Astrocyte (in vitro differentiated cells and primary cell): ENCODE measurements at places on chromosomes 1 and 21. TPM values are rescaled to one million over a fixed set of nuclear protein-coding genes. Genes with fewer than 3 reads are reported as not detected.

Gene AGT
- 1.2 and 3.0 TPM in 2 replicates for total RNA-seq

Gene PIK3C2B
- 17.9 and 19.3 TPM in 2 replicates for total RNA-seq

DNA sequence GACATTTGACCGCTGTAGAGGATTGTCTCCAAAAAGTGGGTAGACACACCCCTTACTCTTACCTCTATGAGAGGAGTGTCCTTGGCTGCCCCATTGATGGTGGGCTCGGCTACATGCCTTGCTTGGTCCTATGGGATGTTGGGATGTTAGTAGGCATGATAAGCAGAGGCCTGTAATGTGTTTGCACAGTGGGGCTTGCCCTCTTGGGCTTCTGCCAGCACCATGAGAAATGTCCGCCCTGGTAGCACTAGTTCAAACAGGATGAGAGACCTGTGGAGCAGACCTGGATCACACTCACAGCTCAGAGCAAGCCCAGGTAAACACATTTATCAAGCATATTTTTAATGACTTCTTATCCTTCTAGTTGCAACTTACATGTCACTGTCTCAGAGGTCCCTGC, 54.2 kb downstream of the SH3GLB1 start:
- H3K27me3 ChIP-seq: peaks cover 4% of the 10 kb centered on the region
- no peak overlapping the region for H3K27ac ChIP-seq
- no peak overlapping the region for H3K4me3 ChIP-seq
- DNase-seq: no peak
- no peaks in the 10 kb centered on the region for H3K4me1 ChIP-seq

Gene OR10J1
- total RNA-seq: not detected in 2 replicates

Gene FAM177B
- not detected in 2 replicates for total RNA-seq

DNA sequence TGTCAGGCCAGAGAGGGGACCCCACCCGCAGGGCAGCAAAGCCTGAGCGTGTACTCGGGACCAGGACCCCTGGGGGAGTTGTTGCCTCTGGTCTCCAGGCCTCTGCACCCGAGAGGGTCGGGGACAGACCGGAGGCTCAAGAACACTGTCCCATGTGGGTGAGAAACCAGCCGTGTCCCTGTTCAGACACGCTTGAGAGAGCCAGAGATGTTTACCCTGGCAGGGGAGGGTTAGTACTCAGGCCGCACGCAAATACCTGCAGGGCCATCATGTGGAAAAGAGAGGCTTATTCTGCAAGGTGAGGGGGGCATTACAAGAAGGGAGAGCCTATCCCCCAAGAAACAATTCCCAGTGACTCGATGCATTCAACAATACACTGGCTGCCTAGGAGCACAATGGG, 74.0 kb upstream of the ARHGEF16 start:
- H3K4me1 ChIP-seq: peaks cover 5% of the 10 kb centered on the region
- H3K36me3 ChIP-seq: no peaks in the 10 kb centered on the region
- H3K4me3 ChIP-seq: no peak overlapping the region
- no peak for DNase-seq
- H3K27me3 ChIP-seq: no peaks in the 10 kb centered on the region

DNA sequence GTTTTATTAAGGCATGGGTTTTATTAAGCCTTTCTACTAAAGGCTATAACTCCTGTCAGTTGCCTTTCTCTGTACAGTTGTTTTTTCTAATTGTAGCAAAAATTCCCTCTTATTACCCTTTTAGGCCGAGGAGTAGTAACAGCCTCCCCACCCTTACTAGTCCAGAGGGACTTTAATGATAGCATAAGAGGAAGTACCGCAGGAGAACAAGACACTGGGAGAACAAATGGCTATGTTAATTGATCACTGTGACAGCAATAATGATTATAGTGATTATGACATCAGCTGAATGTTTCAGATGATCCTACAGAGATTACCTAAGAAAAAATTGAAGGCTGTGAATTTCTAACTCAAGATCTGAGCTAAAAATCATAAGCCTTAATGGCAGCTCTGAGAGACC, 383.0 kb upstream of the PTBP2 start:
- no peaks in the 10 kb centered on the region for H3K4me1 ChIP-seq
- no peaks in the 10 kb centered on the region for H3K36me3 ChIP-seq
- H3K27ac ChIP-seq: no peak overlapping the region
- H3K4me3 ChIP-seq: no peak overlapping the region
- no peaks in the 10 kb centered on the region for H3K27me3 ChIP-seq

DNA sequence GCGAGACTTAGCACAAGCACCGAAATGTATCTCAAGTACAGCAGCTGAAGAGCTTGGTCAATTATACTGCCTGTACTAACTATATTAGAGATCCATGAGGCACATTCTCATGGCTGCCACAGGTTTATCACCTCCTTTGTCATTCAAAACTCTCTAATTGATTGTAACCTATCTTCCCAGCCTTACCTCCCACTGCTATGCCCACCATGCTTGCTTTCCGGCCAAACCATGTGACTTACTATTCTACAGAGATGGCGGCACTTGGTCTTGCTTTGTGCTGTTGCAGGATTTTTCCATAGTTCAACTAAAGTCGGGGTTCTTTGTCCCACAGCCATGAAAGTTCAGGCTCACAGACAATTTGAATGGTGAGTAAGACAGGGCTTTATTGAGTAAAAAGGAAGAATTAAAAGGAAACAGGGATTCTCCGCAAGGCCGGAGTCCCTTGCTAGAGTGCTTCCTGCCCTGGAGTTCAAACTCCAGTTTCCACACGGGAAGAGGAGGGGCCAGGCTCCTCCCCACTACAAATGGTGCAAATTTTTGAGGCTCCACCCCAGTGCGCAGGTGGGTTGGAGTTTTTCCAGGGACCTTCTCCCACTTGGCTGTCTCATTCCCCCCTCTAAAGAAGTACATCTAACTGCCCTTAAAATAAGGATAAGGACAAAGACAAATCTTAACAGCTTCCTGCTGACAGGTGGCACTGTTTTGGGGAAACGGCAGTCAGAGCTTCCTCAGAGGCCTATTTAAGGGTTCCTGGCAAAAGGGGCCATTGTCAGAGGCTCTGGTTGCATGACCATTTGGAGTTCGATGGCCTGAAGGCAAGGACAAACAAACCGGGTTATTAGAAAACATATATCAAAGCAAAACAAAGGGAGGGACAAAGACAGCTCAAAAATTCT, 28.7 kb downstream of the FMO2 start:
- no peak for DNase-seq
- no peak overlapping the region for H3K4me3 ChIP-seq
- peaks cover 5% of the 10 kb centered on the region for H3K4me1 ChIP-seq
- peaks cover 3% of the 10 kb centered on the region for H3K27me3 ChIP-seq

- H3K27ac ChIP-seq: no peak overlapping the region
- no peaks in the 10 kb centered on the region for H3K27me3 ChIP-seq
- H3K36me3 ChIP-seq: no peaks in the 10 kb centered on the region
These were observed 3.7 kb upstream of the ETV3L start for GRCh38 chr1:157103268-157103667.
